ENCODE measurements at places on chromosomes 4 and X.

- DNase-seq, result no peak
Observed at GRCh38 chrX:150478496-150479492, 89.6 kb upstream of the MTM1 start.

- DNase-seq, result no peak
Observed at GRCh38 chr4:88144048-88144447, 14.4 kb downstream of the ABCG2 start.

GRCh38 chr4:139853309-139853708 lies 187.7 kb downstream of the MGST2 start:
- no peak for DNase-seq

DNA sequence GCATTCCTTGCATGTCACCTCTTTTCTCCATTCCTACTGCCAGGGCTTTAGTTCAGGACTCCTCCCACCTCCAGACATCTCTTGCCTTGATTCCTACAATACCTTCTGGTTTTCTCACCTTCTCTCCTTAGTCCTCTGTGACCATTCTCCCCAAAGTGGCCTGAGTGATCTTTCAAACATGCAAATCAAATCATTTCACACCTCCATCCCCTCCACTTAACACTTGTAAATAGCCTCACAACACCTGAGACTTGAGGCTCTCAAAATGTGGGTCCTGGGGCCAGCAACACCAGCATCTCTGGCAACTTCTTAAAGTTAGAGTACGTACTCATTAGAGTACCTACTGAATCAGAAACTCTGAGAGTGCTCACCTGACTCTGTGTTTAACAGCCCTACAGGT lies 68.4 kb downstream of the RTL9 start:
- DNase-seq, result no peak

- DNase-seq, result no peak
Observed at GRCh38 chr4:137310593-137311490, 221.5 kb downstream of the PCDH18 start.

GRCh38 chrX:6778544-6779503 lies 243.9 kb upstream of the VCX3A start:
- no peak for DNase-seq

DNA sequence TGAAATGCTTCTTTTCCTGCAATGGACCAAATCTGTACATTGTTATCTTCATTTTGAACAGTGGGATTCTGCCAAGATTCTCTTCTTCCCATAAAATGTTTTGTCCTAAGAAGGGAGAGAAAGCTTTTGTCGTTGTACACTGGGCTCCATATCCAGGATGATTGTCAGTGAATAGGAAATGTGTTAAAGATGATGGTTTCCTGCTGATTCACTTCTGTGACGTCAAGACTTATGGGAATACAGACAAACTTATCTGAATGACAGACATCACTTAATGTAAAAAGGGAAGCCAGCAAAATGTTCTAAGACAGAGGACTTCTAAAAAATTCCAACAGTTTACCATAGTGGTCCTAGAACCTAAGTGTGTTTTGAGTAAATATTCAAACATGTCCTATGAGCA lies 53.7 kb upstream of the HPF1 start:
- DNase-seq, result no peak

DNA sequence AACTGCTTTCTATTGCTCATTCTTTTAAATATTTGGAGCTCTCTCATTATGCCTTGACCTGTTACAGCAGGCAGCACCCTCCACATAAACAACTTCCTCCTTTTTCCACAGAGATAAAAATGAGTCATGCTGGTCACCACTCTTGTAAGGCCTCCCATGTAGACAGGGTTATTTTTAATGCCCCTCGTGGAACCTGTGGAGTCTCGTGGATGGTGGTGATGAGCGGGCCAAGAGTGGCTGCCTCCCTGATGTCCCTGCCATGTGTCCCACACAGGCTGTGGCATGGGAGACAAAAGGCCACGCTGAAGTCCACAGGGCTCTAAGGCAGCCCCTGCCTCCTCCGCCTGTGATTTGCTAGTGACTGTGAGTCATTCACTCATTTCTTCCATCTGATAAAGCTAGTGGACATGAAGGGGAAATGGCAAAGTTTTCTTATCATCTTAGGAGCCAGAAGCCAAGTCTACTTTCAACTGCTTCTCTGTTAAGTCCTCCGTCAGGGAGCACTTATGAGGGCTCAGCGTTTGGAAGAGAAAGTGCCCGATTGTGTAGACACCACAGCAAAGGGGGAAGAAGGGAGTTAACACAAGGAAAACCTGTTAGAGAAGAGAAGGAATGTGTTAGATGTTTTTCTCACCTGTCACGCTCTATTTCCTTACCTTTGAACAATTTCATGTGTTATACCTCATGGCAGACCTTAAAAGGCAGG lies 121.6 kb upstream of the FAT1 start:
- DNase-seq, result no peak

DNA sequence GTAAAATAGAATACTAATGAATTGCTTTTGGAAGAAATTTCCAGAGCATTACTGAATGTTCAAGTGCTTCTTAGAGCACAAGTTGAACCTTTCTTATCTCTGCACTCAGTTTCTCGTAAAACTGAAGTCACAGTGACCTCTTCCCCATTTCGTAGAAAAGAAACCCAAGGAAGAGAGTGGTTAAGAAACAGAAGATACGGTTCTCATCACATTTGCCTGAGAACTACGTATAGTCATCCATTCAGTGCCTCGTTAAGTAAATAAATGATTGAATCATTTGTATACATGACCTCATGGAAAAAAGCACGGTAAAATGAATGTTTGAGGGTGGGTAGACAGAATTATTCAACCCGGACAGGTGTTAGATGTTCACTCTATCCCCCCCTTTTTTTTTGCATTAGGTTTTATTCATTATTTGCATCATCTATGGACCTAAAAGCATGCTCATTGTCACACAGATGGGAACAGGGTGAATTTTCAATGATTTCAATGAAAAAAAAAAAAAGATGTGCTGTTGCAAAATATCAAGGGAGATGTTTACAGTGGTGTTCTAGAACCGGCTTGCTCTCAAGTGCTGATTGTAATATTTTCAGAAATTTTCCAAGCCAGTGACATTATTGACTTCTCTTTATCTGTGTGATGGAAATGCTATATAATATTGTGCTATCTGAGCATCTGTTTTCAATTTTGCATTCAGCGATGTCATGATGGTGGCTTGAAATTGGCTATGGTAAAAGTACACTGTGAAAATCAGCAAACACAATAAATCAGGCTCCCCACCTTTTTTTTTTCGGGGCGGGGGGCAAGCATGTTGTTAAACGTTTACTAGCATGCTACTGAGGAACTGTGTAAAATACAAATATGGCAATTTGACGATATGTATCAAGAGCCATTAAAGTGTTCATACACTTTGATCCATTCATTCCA lies 4.3 kb downstream of the RHOH start:
- no peak for DNase-seq

DNA sequence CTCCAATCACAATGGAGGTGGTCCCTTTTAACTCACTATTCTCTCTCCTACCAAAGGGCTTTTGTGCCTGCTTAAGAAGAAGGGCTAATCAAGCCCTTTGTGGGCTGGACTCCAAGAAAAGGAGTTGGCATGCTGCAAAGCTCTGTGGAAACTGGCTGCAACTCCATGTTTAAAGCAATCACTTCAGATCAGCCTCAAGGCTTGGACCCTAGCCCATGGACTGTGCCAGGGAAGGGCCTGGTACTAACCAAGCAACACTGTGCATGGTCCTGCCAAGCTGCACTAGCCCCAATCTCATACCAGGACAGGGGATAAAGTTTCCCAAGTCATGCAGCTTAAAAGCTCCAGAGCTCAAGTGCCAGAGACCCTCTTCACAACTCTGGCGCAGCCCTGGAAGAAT lies 86.7 kb downstream of the ATP8A1 start:
- DNase-seq, result no peak

DNA sequence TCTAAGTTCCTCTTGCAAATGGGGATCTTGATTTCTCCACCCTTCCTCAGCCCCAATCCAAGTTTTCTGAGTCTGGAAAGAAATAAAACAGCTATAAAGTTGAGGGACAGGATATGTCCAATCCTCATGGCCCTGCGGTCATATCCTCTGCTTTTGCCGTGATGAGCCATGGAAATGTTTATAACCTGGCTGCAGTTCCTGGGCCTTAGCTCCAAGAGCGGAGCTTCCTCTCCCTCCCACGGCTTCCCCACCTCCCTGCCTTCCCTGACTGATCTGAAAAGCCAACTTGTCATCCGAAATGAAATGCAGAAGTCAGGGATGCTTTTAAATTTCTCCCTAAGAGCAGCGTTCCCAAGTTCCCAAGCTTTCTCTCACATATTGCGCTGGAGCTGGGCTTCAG lies 221.5 kb upstream of the SFRP2 start:
- no peak for DNase-seq

- DNase-seq, result no peak
Observed at GRCh38 chr4:152956147-152956546, 20.0 kb downstream of the FHDC1 start.

DNA sequence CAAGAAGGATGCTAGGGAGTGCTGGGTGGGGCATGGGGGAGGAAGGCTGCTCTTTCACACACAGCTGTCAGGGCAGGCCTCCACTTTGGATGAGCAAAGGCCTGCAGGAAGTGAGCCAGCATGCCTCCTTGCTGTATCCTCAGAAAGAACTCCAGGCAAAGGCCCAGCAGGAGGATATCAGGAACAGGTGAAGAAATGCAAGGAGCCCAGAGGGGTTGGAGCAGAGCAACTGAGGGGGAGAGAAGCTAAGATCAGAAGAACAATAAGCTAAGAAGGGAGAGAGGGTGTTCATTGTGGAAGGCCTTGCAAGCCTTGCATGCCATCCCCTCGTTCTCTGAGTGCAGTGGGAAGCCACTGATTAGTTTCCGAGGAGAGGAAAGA lies 115.1 kb downstream of the CAMK2D start:
- DNase-seq, result no peak

DNA sequence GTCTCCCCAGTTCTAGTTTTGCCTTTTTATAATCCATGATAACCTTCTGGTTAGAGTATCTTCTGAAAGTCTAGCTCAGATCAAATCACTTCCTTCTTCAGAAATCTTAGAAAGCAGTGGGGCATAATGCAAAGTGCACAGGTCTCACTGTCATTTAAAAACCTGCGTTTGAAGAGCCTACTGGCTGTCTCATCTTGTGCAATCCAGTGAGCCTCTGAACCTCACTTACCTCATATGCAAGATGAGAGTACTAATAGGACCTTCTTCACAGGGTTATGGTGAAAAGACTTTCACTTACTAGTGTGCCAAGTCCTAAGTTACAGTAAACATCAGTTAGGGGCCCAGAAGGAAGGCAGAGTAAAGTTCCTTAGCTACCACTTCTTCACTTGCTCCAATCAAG lies 131.4 kb downstream of the ENOX2 start:
- no peak for DNase-seq

- no peak for DNase-seq
Observed at GRCh38 chr4:159169404-159170302, 66.8 kb downstream of the RAPGEF2 start.

DNA sequence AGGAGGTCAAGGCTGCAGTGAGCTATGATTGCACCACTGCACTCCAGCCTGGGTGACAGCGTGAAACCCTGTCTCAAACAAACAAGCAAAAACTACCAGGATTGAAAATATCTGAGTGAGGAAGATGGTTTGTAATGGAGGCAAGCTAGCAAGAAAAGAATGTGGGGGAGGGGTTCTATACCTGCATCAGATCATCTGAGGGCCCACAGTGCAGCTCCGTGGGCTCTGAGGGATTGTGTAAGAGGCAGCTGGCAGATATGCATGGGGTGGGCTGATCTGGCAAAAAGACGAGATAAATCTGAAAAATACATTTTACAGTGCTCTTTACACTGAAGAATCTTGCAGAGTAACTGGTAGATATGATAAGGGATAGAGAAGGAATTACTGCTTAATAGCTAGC lies 28.9 kb upstream of the CHRNA9 start:
- DNase-seq, result no peak

DNA sequence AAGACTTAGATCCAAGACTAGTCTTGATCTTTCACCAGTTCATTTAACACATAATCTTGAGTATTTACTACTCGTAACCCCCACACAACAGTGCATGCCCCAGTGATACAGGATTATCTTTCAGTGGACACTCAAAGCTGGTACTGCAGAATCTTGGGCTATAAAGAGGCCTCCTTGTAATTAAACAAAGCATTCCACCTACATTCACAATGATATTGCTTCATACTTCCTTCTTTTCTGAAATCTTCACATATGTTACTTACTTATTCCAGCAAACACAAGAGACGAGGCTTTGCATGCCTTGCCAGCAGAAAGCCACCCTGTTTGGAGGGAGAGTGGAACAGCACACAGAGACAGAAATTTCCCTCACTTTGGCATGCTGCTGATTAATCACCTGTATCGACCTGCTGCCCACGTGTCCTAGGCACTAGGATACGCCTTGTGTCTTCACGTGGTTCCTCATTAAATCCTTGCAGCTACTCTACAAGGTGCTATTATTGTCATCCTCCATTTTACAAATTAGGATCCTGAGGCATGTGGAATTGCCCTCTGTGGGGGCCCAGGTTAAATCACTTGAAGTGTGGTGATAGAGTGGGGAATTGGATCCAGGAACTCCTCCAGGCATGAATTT lies 77.3 kb downstream of the FAM184B start:
- no peak for DNase-seq

DNA sequence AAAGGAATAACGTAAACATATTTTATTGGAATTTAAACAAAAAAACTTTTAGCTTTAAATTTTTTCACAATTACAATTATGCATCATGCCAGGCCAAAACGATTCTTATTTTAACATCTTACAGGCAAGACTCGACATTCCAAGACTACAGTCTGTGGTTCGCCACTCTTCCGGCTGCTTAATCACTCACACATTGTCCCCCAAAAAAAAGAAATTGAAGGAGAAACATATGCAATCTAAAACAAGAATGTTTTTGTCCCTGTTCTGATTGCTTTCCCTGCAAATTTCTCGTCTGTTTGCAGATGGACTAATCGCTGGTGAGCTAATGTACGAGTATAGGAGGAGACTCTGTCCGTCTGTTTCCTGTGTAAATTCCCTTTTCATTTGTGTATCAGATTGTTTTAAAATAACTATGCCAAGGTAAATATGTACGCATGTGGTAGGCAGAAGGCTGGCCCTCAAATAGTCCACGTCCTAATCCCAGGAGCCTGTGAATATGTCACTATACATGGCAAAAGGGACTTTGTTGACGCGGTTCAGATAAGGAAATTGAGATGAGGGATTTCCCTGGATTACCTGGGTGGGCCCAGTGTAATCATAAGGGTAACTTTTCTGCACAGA lies 37.7 kb upstream of the MTNR1A start:
- no peak for DNase-seq

DNA sequence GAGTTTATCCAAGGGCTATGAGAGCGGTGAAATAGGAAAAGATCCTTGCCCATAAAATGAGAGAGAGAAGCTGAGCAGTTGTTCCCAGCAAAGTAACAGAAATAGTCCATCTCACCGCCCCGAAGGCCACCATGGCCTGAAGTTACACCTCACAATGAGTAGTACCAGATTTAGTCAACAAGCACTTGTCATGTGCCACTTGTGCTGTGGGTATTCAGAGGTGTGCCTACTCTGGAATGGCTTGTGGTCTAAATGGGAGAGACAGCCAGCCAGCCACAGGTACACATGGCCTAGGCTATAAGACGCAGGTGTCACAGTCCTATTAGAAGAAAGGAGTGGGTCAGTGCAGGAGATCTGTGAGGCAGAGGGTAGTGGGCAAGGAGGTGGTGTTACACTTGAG lies 54.6 kb upstream of the MAP3K15 start:
- no peak for DNase-seq

Measured in stimulated activated CD8-positive, alpha-beta memory T cell treated with anti-CD3 and anti-CD28 coated beads, Interleukin-12 subunit alpha, Interleukin-12 subunit beta, amount 100 ng/mL, for 4 hours (primary cell).